Nucleus accumbens (tissue), 56 donors: ENCODE measurements at places on chromosomes 3 and 15.

GRCh38 chr3:59040902-59041301, 8.9 kb downstream of the CFAP20DC start:
- no peak for DNase-seq

DNA sequence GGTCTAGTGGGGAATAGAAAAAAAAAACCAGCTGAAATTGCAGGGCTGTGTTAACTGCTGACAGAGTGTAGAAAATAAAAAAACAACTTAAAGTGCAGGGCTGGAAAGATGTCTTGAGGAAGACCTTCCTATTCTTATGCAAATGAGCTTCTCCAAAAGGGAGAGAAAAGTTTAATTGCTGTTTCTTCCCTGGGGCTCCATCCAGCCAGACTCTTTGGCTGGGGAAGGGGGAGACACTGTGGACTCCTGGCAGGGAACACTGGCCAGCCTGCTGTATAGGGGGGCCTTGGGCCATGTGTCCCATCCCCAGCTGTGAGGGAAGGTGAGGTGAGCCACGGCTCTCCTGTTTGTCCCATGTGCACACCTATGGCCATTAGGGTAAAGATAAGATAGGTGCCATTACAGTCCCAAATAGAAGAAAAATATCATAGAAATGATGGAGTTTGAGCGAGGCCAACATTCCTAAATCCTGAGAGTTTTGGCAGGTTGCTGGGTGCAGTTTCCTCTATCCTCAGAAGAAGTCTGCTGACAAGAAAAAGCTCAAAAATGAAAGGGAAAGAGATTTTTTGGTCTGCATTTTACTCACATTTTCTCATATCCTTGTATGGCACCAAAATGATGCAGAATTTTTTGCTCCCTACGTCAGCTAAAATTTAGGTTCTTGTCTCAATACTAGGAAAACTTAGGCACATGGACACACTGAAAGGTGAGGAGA, 901.7 kb downstream of the PLOD2 start:
- no peak for DNase-seq

- DNase-seq: no peak
These were observed 1123.5 kb downstream of the ROBO2 start for GRCh38 chr3:78163379-78163778.

GRCh38 chr3:74033381-74033780, 408.6 kb upstream of the PDZRN3 start:
- DNase-seq: no peak

- peak; percentile 33 for DNase-seq
These were observed 110.0 kb downstream of the AQP9 start for GRCh38 chr15:58247855-58248842.

DNA sequence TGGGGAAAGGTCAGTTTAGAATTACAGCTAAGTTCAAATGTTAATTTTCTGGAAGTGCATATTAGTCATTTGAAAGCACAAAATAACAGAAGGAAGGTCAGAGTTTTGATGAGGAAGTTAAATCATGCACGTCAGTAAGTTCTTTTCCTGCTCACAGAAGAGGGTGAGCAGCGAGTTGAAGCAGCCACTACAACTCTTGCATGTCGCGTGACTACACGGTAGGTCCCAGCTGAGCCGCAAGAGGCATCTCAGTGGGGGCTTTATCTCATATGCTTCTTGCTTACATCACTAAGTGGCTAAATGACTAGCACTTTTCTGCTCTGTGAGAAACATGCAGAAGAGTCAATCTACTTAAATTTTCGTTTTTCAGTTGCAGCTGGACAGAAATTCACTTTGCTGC, 21.3 kb upstream of the SEC62 start:
- DNase-seq: no peak

- DNase-seq: peak; percentile 69
These were observed 928 bp downstream of the CEP97 start for GRCh38 chr3:101725194-101725889.

GRCh38 chr15:92934716-92935115, 34.6 kb downstream of the CHD2 start:
- DNase-seq: no peak

DNA sequence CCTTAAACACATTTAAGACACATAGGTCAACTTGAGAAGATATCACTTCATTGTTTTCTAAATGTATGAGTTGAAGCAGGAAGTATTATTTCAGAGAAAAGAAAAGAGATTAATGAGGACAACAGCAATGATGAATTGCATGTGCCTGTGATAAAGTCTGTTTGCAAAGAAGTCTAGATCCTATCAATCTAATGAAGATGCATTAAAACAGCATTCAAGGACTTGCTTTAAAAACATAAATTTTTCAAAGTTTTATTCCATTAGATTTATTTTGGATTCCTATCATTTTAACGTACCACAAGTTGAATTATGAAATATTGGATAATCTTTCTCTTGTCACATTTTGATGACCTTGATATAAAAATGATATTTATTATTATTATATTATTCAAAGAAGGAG, 642.5 kb upstream of the CCDC54 start:
- no peak for DNase-seq
